T-helper 22 cell (primary cell): ENCODE measurements at places on chromosomes 7 and 10.

DNA sequence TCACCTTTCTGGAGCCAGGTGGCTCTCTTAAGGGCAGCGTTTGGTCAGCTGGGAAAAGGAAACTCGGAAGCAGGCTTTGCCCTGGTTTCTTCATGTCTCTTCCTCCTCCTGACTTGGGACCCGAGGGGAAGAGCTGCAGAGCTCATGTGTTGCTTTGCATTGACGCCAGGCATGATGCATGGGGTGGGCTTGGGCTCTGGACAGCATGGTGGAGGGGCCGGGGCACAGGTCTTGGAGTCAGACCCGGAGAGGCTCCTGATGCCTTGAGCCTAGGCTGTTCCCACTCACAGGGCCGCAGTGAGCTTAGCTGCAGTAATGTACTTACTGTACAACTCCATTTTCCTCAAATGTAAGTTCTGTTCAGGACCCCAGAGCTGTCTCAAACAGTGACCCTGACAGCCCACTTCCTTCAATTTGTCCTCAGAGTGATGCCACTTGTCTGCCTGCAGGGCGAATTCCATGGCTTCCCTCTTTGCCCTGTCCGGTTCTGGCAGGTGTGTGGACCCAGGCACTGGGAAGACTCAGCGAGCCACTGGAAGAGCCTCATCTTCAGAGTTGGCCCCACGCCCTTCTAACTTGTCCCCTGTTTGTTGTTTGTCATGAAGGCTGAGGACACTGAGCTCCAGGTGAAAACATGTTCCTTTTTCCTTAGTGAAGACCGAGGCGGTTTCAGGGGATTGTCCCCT, 50.2 kb downstream of the ZNF467 start:
- DNase-seq = no peak

DNA sequence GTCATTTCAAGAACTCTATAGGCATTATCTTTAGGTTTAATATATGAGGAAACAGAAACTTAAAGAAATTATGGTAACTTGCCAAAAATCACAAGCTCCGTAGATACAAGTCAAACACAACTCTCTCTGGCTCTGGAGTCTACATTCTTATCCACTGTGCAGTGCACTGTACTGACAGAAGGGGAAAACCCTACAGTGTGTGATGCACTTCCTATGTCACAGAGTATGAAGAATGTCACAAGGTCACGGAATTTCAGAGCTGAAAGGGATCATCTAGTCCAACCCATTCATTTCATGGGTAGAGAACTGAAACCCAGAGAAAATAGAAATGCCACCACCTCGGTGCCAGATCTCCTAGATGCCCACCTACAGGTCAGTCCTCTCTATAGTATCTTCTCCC, 86.1 kb downstream of the LRRTM3 start:
- no peak for DNase-seq

DNA sequence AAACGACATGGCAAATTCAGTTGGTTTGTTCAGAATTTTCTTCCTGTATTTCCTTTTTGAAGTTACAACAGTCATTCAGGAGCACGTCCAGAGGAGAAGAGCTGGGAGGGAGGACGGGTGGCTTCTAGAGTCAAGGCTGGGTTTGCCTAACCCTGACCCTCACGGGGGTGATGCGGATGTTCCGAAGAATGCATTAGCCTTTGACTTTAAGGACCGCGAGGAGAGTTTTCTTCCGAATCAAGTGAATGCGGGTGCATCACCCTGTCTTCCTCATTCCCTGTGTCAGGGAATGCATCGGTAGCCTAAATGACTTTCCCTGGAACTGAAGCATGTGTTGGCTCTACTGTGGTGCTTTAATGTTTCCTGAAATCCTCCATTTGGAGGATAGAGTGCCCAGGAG, 396.6 kb upstream of the GALNT17 start:
- no peak for DNase-seq

- DNase-seq = no peak
Measured at GRCh38 chr7:20229646-20230500, 12.7 kb upstream of the MACC1 start.

DNA sequence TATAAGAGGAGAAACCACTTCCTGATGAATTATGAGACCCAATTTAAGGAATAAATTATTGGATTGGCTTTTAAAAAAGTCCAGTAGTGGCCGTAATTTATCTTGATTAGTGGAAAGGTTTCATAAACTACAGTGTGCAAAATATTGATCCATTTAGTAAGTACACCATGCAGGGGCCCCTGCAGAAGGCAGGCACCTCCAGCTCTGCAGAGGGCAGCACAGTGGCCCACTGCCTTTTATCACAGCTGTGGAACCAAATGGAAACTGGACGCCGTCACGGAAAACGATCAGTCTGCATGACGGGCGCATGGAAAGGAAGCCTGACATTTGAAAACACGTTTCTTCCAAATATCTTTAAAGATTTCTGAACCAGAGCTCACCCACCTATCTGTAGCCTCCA, 204.0 kb downstream of the DPP6 start:
- DNase-seq = no peak

- no peak for DNase-seq
Measured at GRCh38 chr10:25758041-25758457, 176.0 kb upstream of the MYO3A start.

DNA sequence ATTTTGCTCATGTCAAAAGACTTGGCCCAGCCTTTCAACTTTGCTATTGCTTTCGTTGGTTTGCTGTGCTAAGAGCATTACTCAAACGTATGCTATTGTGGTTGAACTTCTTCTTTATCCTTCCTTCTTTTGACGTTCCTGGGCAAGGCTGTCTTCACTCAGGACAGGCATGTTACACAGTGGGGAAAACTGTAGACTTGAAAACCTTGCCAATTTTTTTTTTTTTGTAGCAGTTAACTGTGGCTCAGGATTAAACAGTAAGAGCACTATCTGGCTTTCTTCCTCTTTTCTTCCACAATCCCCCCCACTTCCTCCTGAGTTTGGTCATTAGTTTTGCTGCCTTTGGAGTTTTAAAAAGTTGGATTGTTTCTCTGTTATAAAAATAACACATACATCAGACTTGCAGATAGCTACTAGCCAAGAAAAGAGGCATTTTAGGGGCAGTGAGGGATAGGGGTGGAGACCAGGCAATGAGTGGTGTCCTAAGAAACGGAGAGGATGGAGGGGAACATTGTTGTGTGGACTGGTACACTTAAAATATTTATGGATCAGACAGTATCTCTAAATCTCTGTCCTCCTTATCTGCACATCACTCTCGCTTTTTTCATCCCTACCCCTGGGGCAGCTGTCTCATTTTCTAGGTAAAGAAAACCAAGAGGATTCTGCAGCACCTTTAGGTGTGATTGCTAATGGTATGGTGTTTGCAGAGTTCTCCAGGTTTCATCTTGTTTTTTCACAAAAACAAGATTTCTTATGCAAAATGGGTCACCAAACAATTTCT, 181.7 kb downstream of the LRMDA start:
- no peak for DNase-seq

DNA sequence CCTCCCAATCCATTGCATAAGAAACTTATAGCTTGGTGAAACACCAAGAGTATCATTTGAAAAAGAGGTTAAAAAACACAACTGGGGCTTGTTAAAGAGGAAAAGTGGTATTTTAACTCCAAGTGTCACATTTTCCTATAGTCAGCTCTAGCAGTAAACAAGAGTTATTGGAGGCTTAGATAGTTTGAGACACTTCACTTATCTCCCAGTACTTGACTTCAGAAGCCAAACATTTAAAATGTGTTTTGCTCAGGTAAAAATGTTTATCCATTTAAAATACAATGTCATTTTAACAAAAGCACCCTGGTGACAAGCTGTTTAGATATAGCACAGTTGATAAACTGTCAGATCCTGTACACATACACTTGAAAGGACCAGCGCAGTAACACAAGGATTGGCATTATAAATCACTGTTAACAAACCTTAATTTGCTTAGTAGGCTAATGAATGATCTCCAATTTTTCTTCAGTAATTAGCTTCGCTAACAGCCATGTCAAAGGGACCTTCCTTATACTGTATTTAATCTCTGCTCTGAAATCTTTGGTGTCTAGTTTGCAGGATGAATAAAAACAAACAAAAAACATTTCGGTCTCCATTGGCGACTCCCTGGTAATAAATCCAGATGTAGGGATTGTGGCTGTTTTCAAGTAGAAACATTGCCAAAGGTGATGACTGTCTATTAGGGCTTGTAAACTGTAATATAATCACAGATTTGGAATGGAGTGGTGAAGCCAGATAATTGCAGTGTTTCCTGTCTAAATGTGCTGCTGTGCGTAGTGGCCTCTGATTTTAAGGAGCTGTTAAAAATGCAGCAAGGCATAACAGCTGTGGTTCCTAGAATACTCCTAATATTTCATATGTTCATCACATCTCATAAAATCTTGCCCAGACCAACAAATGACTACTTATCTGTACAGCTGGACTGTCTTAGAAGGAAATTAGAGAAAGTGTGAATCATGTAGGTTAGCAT, 545.1 kb downstream of the AUTS2 start:
- no peak for DNase-seq
